ENCODE measurements at places on chromosomes 12 and 14. TPM values are rescaled to one million over a fixed set of nuclear protein-coding genes. Genes with fewer than 3 reads are reported as not detected.
A peak's percentile ranks its signal among the peaks of the same experiment; 100 is the strongest.

Gene MYF6
- 93.5 TPM for polyA plus RNA-seq

DNA sequence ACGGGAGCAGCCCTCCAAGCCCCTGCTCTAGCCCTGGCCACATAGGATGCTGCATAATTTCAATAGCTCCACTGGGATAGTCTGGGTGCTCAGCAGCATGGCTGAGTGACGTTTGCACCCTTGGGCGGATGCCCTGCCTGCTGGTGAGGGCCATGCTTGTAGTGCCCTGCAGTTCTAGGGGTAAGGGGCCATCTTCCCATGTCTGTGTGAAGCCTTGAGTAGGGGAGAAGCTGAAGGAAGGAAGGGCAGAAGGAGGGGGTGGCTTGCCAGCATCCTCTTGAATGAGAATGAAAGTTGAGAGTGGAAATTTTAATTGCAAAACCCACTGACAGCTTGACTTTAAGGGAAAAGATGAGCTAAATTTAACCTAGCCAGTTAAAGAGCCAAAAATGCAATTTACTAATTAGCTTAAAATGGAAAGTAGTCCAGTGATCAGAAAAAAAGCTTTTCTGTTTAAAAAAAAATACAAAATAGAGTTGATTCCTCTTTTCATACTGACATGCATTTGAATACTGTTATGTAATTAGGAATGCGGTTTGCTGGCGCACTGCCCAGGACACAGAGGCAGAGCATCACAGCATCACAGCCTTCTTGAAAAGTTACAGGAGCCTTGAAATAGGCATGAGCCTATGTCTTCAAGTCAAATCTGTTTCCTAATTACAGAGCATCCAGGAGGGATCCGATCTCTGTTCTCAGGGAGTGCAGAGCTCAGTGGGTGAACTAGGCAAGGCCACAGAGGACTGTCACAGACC, 18.5 kb upstream of the EML1 start:
- peak; percentile 82 for DNase-seq

GRCh38 chr12:109617491-109617890, 43.9 kb downstream of the MVK start:
- DNase-seq: no peak

GRCh38 chr14:50285861-50286260, 26.2 kb downstream of the L2HGDH start:
- DNase-seq: no peak

DNA sequence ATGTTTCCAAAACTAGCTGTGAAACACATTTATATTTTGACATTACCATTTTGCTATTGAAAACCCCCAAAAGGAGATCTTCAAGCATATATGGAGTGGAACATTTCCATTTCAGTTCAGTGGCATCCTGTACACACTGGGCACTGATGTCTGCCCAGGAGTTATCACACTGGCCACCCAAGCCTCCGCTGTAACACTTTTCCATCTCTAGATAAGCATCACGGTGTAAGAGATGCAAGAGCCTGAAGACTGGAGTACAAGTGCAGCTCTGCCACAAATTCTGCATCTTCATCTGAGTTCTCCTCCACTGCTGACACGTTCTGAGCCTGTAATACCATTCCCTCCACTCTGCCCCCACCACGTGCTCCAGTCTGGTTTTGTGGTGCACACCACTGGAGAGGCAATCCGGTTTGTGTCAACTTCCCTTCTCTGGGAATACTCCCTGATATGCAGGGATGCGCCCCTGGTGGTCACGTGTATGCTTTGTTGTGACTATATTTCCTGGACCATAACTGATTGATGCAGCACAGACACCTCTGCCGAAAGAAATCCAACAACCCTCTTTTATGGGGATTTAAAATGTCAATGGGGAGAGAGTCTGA, 12.7 kb downstream of the SPTLC2 start:
- DNase-seq: no peak

Gene LGALS3
- 39.5 TPM for polyA plus RNA-seq

Gene CISTR
- polyA plus RNA-seq: not detected
